NB4 (cell line): ENCODE measurements at places on chromosomes 5 and 9.
A peak's percentile ranks its signal among the peaks of the same experiment; 100 is the strongest.

- DNase-seq, result no peak
Observed at GRCh38 chr9:80561526-80561925, 989.8 kb downstream of the TLE4 start.

DNA sequence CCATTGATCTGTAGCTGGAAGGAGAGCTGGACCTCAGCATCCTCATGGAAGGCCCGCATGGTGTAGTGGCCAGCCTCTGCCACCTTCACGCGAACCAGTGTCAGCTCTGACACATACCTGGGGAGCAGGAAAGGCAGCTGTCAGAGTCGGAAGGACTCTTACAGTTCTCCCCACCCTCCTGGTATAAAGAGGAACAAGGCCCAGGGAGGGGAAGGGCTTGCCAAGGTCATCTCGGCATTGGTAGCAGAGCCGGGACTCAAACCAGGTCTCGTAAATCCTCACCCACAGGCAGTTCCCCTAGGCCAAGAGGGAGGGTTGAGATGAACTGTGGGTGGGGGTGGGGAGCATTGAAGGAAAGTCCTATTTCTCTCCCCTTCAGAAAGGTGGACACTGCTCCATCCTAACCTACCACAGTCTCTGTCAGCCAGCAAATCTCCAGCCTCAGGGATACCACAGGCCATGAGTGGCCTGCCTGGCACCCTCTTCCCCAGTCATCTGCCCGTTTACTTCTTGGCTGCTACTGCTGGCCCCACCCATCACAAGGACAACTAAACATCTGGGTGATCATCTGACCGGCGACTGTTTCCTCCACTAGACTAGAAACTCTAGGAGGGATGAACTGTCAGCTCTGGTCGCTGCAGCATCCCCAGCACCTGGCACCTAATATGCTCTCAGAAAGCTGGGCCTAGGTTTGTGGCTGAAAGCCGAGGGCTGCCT lies 23.5 kb downstream of the PDGFRB start:
- peak; percentile 90 for DNase-seq

DNA sequence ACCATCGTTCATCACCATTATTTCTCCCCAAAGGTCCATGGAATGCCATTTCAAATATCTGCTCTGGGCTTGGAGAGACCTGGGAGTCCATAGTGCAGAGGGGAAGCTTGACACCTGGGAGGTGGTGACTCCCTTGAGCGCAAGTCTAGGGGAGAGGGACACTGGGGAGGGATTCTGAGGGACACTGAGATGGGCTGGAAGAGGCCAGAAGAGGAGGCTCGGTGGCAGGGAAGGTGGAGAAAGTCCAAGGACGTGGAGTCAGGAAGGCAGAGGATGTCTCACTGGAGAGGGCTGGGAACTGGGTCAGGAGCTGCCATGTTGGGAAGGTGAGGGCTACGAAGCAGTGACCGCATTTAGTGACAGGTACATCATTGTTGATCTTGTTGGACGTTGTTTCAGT lies 160.3 kb upstream of the MVB12B start:
- no peak for DNase-seq

DNA sequence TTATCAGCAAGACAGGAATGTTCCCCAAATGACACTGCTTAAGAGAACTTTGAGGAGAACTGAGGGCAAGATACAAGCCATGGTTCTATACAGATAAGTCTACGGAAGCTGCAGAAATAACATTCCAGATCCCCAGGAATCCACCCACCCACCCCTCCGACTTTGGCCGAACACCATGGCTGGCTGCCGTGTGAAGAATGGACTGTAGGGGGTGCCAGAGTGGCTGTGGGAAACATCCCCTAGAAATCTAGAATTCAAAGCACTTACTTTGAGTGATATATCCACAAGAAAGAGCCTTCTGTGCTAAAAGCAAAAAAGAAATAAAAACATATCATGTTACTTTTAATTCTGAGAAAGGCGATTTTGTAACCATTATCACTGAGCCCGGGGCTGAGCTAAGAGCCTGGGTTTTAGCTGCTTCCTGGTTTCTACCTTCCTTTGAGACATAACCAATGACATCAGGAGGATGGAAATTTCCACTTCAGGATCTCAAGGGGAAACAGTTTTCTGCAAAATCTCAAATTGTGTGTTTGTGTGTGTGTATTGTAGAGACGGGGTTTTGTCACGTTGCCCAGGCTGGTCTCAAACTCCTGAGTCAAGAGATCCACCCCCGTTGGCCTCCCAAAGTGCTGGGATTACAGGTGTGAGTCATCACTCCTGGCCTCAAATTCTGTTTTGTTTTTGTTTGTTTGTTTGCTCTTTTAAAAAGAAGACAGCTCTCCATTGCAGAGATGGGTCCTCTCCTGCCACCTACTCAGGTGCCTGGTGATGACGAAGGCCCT lies 36.4 kb downstream of the GGTA1 start:
- peak; percentile 44 for DNase-seq

GRCh38 chr5:17398431-17398830 lies 99.6 kb upstream of the TAF11L2 start:
- peak; percentile 88 for DNase-seq

DNA sequence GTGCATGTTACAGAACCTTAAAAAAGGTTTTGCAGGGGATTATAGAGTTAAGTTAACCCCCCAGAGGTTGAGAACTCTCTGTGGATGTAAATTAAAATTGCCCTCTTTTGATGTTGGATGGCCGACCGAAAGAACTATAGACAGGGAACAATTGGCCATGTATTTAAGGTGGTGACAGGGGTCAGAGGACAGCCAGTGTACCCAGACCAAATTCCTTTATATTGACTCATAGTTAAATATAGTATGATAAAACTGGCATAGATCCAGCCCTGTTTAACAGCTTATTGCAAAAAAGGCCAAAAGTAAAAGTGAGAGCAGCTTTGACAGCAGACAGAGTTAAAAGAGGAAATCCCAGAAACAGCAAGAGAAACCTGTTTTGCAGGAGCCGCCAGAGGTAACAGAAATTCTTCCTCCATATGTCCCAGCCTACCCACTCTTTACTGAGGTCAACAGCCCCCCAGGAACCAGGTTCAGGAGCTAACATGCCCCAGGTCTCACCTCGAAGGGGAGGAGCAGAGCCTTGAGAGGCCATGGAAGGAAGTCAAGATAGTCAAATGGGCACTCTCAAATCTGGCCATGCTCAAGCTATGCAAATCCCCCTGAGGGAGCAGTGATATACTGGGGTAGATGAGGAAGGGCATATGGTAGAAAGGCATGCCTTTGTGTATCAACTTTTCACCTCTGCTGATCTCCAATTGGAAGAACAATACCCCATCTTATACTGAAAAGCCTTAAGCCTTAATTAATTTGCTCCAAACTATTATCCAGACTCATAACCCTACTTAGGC lies 156.4 kb upstream of the COX7C start:
- DNase-seq, result no peak

DNA sequence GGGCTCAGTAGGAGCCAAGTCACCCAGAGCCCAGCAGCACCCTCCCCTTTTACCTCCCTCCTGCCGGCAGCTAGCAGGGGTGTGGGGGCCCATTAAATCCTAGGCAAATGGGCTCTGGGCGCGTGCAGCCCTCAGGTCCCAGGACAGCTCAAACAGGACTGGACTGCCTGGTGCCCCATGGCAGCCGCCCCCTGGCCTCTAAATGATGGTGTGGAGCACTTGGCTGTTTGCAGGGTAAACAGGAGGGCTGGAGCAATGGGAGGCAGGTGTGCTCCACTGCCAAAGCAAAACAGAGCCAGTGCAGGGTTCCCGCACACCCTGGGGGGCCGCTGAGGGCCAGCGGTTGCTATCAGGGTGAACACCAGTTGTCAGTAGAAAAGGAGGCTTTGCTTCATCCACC lies 55.9 kb upstream of the C5orf58 start:
- no peak for DNase-seq

GRCh38 chr5:16901021-16901644 lies 35.0 kb downstream of the MYO10 start:
- DNase-seq, result no peak

- no peak for DNase-seq
Observed at GRCh38 chr5:173235499-173236394, 741 bp upstream of the NKX2-5 start.

GRCh38 chr5:95667061-95667618 lies 15.7 kb downstream of the SPATA9 start:
- DNase-seq, result no peak

DNA sequence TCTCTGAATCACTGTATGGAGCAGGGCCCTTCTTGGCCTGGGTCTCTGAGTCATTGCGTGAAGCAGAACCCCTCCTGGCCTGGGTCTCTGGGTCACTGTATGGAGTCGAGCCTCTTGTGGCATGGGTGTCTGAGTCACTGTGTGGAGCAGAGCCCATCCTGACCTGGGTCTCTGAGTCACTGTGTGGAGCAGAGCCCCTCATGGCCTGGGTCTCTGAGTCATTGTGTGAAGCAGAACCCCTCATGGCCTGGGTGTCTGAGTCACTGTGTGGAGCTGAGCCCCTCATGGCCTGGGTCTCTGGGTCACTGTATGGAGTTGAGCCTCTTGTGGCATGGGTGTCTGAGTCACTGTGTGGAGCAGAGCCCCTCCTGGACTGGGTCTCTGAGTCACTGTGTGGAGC lies 94.0 kb upstream of the RAPGEF1 start:
- peak; percentile 28 for DNase-seq

DNA sequence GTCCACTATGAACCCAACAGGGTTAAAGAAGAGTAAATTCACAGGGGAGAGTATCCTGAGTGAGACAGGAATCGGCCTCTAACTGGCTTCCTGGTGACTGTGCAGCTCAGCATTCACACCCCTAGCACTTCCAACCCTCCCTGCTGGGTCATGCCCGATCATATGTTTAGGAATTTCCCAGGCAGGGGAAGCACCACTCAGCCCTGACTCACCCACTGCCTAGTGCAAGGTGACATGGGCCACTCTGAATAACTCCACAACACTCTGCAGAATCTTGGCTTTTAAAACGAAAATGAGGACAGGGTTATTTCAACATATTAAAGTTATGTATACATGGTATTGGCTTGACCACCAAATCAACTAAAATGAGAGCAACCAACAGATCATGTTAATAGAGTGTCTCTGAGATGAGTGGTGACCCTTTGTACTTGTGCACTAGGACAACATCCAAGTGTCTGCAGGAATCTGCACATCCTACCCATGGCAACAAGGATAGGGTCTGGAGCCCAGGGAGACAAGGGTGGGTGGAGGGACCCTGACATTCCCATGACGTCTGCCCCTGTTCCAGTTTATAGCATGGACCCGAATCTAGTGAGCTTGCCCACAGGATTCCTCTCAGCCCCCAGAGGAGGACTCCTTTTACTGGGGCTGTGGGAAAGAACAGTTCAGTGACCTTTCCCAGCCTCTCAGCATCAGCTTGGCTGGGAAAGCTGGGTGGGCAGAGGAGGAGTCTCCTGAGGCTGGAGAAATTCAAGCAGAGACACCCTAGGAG lies 485.8 kb downstream of the SEMA5A start:
- DNase-seq, result no peak

DNA sequence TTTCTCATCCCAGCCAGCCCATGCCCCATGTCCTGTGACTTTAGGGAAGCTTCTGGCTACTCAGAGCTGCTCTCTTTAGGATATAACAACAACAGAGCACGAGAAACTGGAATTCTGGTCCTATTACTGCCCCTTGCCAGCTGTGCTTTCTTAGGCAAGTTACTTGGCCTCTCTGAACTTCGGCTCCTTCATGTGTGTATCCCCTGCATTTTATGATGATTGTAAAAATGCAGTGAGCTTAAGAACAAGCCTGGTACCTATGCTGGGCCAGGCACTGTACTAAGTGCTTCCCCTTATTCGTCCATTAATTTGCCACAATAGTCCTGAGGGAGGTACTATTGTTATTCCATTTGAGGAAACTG lies 54.5 kb downstream of the ABCA1 start:
- DNase-seq, result no peak

DNA sequence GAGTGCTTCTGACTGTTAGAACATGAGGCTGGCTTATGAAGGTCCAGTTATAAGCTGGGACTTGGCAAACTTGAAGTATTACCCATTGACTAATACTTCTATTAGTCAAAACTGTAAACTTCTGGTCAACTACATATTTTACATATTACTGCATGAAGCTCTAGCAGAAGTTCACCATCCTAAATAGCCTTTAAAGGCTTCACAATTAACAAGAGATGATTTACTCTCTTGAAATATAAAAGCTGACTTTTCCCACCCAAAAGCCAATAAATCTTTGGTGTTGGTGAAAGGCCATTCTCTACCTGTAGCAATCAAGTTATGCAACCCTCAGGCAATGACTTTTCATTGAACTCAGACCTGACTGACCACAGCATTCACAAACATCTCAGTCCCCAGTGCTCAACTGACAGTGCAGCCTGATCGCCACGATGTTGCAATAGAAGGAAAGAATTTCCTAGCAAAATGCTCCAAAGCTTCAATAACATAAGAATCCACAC lies 345.6 kb downstream of the EBF1 start:
- DNase-seq, result no peak

- DNase-seq, result no peak
Observed at GRCh38 chr5:143434261-143435209, 31.0 kb upstream of the NR3C1 start.

- DNase-seq, result no peak
Observed at GRCh38 chr9:77507212-77507961, 140.7 kb downstream of the GNA14 start.

- peak; percentile 62 for DNase-seq
Observed at GRCh38 chr5:141821430-141821925, 56.7 kb downstream of the PCDH1 start.

DNA sequence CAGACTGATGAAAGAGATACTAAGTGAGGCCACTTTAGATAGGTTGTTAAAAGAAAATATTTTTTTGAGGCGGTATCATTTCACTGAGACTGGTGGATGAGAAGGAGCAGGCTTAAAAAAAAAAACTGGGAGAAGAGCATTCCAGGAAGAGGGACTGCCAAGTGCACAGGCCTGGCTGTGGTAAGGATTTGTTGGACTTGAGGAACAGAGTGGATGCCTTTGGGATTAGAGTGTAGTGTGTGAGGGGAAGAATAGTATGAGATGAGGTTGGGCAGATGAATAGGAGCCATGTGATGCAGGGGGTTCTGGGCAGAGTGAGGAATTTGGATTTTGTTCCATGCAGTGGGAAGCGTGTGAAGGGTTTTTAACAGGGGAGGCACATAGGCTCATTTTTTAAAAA lies 57.9 kb downstream of the PBX3 start:
- no peak for DNase-seq
